Stimulated activated CD4-positive, alpha-beta T cell treated with anti-CD3 and anti-CD28 coated beads, Interleukin-12 subunit alpha, Interleukin-12 subunit beta, amount 100 ng/mL, for 4 hours (primary cell): ENCODE measurements at places on chromosomes 1 and 21.

- DNase-seq, result peak; percentile 33
Measured at GRCh38 chr1:227886993-227887696, 60.6 kb downstream of the WNT9A start.

DNA sequence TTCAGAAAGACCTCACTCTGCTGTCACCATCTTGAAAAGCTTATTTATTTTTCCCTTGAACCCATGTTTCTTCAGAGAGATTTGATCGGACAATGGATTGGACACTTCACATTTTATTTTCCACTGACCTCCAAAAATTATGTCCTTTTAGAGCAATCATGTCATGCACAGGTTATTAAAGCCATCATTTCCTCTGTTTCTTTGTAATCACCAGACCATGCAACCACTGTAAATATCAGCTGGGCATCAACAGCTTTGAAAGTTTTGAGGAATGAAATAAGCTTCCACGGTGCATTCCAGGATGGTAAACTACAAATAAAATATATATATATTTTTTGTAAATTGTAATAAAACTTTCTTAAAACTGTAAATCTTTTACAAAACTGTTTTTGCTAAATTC lies 144.1 kb upstream of the ADAMTS5 start:
- no peak for DNase-seq

GRCh38 chr1:218674280-218674773 lies 329.2 kb downstream of the TGFB2 start:
- DNase-seq, result no peak

GRCh38 chr1:53529555-53529954 lies 70.4 kb downstream of the DMRTB1 start:
- DNase-seq, result no peak

GRCh38 chr1:25543425-25544242 lies at the start of gene LDLRAP1:
Gene LDLRAP1 (plus strand): TSS chr1:25543606. CDS start chr1:25543699, 93 bp downstream.
- peak; percentile 61 for DNase-seq

DNA sequence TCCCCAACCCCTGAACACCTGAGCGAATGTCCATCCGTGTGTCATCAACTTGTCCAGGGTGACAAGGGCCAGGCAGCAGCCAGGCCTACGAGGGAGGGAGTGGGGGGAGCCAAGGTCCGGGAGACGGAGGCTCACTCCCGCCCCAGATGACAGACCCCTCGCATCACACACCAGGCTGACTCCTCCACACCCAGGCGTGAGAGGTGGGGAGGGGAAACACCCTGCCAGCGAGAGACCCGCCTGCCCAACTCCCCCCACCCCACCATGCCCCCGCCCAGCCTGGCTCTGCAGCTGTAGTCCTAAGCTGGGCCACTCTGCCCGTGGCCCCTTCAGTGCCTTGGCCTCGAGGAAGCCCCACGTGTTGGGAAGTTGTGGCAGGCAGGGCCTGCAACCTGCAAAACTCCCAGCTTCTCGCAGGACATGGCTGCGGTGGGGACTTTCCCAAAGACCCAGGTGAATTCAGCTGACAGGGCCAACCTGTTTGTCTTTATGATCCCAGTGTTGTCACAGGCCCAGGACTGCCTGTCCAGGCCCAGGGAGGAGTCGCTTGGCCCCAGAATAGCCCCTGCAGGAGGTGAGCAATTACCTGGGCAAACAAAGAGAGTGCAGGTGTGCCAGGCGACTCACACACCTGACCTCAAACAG lies 62.9 kb downstream of the RIPK4 start:
- DNase-seq, result no peak

GRCh38 chr1:200454425-200454824 lies 44.6 kb upstream of the ZNF281 start:
- DNase-seq, result no peak

GRCh38 chr1:194353121-194353520 lies 1166.7 kb upstream of the B3GALT2 start:
- no peak for DNase-seq

DNA sequence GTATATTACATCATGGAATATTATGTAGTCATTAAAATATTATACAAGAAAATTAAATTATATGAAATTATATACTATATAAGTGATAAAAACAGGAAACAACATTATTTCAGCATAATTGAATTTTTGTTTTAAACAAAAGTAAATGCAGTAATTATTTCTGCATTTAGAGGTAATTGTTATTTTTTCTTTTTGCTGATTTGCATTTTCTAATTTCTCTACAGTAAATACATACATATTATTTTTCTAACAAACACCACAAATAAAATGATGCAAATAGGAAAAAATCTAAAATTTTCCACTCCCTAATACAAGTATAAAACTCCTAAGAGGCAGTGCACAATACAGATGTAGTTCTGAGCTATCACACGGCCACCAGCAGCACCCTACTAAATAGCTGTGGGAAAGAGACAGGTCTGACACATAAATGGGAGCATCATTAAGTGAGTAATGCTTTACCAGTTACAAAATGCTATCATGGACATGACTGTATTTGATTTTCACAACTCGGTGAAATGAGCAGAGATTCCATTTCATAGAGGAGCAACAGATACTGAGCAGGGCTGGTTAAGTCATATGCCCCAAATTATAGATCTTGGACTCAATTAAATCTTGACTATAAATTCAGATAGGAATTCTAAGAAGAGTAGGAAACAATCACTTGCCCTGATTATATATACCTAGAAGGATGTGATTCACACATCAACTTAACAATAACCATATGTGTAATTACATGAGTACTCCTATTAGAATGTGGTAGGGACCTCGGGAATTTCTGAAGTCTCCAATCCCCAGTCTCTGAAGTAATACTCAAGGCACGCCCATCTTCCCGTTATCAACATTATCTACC lies 49.0 kb downstream of the NRIP1 start:
- no peak for DNase-seq

DNA sequence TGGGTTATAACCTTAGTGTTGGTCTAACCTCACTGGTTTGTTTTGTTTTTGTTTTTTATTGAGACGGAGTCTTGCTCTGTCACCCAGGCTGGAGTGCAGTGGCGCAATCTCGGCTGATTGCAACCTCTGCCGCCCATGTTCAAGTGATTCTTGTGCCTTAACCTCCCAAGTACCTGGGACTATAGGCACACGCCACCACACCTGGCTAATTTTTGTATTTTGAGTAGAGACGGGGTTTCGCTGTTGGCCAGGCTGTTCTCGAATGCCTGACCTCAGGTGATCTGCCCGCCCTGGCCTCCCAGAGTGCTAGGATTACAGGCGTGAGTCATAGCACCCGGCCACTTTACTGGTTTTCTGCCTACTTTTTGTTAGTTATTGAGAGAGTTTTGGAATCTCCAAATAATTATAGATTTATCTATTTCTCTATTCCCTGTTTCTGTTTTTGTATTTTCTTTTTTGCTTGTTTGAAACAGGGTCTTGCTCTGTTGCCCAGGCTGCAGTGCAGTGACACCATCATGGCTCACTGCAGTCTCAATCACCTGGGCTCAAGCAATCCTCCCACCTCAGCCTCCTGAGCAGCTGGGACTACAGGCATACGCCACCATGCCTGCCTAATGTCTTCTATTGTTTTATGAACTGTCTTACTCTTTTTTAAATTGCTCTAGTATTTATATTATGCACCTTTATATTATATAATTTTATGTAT lies 21.4 kb downstream of the SMG7 start:
- no peak for DNase-seq

DNA sequence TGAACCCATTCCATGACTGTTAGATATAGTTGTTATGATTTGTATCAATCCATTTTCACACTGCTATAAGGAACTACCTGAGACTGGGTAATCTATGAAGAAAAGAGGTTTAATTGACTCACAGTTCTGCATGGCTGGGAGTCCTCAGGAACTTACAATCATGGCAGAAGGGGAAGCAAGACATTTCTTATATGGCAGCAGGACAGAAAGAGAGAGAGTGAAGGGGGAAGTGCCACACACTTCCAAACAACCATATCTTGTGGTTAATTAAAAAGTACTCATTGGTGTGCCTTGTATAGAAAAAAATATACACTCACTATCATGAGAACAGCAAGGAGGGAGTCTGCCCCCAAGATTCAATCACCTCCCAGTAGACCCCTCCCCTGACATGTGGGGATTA lies 137.6 kb upstream of the NBPF11 start:
- no peak for DNase-seq

GRCh38 chr1:66757722-66758240 lies 5.5 kb downstream of the DYNLT5 start:
- DNase-seq, result no peak

DNA sequence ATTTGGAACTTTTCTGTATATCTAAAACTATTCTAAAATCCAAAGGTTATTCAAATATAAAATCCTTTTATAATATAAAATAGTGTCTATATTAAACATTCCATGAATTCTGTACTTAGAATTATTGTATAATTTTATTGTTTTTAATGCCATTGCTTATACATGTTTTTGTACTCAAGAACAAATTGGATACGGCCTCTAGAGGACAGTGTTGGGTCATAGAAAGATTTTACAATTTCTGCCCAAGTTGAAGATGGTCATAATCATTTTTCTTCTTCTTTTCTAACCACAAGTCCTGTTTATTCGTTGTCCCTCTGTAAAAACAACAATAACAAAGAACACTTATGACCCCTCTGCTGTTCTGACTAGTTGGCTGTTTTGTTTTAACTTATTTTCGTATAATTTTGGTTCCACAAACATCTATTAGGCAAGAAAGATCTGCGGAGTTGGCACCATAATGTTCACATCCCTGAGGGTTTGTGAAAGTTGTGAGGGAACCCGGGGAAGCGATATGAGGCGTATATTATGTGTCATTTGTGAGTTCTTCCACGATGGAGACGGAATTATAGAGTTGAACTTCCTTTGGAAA lies 75.7 kb upstream of the KIF26B start:
- no peak for DNase-seq

DNA sequence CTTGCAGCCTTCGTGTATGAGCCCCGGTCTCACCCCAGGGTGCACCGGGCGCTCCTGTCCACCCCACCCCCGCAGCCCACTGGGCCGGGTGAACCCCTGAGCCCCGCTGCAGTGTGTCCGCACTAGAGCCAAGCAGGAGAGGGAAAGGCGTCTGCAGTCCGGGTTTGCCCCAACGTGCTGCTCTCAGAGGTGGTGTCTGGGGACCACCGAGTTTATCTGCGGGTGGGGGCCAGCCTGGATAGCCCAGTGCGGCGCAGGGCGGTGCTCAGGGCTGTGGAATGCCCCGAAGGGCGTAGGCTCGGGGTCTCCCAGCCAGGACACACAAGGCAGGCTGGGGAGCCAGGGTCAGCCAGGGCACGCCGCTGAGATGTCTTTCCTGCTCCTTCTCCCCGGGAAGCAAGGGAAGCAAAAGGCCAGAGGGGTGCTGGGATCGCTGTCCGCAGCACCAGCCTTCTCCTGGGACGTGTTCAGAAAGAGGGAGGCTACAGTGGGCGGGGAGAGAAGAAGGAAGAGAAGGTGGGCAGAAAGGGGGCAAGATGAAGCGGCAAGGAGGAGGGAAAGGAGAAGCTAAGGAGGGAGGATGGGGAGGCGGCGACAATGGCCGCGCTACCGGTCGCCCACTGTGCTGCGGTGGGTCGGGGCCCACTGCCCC lies 56.6 kb downstream of the MAB21L3 start:
- DNase-seq, result no peak

DNA sequence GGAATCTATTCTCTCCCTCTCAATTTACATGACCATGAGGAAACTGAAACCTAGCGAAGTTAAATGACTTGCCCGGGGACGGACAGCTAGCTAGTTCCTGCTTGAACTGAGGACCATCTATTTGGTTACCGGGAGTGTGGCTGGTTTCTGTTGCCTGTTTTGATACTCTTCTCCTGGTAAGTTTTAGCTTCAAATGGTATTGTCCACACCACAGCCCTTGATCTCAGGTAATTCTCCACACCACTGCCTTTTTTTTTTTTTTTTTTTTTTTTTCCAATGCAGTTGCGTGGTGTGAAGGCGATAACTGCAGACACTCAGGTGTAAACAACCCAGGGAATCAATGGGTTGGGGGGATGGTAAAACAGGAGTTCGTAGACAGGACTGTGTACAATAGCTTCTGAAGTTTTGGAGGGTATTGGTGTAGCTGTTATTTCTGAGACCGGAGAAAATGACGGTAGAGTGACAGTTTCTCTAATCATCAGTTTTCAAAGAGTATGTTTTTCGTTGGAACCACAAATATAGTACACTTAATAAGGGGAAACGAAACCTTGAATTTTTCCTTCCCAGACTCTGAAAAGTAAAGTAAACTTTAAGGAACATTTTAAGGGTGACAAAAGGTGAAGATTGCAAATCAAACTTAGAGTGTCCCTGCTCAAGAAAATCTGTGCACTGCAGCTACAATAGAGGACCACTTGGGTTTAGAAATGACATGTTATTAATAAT lies 125.3 kb upstream of the CACYBP start:
- no peak for DNase-seq
